CD4-positive, alpha-beta T cell treated with Interleukin-2 at 100 ng/mL for 4 hours (primary cell): ENCODE measurements at places on chromosomes 5 and 9.

GRCh38 chr9:21833090-21833801 lies 30.8 kb downstream of the MTAP start:
- no peak for DNase-seq

GRCh38 chr5:141515141-141515540 lies 26.3 kb downstream of the PCDHGC5 start:
- no peak for DNase-seq

DNA sequence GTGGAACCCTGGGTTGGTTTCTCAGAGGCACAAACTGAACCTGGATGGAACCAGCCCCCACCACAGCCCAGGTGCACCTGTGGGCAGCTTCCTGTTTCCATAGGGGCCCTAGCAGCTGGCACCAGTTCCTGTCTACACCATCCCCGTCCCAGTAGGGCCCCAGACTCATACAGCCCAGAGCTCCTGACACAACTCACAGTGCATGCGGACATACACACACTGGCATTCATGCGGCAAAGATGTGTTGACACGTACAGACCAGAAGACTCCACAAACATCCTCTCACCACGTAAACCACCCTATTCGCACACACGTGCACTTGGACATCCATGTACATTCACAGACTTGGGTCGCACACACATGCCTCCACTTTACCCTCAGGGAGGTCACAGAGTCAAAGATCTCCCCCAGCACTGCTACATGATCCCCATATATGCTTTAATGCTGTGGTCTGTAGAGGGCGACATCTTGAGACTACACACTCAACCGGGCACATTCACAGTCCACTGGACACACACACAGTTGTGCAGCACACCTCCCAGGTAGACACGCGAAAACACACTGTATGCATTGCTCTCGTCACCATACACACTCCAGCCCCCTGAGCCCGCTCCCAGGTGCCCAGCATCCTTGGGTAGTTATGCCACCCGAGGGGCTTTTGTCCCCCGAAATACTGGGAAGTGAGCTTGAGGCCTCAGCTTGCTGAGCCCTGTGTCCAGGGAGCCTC lies 22.4 kb downstream of the CXXC5 start:
- no peak for DNase-seq

GRCh38 chr5:41787265-41787664 lies 83.0 kb downstream of the OXCT1 start:
- DNase-seq, result no peak

DNA sequence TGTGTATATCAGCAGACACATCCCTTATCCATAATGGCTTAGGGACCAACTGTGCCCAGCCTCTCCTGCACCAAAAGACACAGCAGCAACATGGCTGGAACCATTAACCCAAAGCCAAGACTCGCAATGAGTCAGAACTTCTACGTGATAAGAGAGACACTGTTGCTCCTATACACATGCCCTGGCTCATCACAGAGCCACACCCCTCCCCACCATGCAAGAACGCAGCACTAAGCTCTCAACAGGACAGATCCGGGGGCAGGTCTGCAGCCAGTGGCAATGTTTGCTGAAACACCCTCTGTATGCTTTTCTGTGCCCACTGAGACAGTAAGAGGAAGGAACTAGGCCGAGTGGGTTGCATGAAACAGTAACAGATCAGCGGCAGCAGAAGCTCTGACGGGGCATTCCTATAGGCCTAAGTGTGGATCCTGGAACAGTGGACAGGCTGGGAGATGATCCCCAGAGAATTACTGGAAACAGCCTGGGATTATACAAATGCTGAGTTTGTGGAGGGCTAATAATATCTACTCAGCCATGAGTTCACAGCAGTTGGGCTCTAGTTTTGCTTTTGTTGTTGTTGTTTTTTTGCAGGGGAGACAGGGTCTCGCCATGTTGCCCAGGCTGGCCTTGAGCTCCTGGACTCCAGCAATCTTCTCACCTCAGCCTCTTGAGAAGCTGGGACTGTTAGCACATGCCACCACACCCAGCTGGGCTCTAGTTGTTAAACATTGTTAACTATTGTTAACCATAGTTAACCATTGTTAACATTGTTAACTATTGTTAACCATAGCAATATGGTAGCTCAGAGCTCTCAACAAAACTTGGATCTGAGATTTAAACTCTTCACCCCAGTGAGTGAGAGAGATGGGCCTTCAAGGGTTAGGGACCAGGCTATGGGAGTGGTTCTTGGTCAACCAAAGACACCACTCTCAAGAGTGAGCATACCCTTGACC lies 41.0 kb downstream of the B4GALT1 start:
- no peak for DNase-seq

DNA sequence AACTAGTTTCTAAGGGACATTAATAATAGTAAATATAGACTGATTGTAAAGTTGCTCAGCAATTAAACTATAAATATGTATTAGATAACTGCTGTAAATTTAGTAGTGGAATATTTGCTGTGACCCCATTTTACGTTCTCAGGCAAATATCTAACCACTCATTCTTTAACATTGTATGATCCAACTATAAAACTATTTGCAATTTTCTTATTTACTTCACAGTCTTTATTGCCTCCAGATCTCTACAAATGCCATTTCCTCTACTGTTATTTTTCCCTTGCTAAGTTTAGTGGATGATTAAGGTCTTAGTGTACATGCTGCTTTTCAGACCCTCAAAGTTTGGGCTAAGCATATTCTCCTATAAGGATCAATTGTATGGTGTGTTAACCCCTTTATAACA lies 526.2 kb upstream of the ST8SIA4 start:
- DNase-seq, result no peak

DNA sequence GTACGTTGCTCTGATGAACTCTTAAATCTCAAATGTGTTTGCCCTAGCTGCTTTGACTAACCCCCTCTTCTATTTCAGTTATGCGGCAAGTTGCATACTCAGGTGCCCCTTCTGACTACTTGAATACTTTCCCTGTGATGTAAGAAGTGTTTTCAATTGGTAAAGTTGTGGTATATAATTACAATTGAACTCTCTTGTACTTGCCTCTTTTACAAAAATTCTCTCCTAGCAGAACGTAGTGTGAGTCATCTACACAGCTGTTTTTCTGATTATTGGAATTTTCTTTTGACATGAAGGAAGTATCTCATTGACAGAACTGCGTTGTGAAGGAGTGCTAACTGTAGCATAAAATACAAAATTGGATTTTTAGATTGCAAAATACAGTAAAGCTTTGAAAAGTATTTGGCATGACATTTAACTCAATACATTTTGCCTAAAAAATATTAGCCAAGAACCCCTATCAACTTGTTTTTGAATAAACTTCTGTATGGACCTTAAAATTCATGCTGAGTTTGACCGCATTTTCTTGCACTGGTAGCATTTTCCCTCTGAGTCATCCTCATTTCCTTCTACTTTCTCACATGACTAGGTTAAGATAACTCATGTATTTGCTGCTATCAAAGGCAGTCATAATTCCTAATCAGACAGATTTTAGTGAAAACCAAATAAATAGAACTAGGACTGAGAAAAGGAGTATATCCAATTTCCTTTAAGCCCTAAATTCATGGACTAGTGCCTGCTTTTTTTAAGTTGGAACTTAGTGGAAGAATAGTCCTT lies 6.3 kb downstream of the CRHBP start:
- no peak for DNase-seq

DNA sequence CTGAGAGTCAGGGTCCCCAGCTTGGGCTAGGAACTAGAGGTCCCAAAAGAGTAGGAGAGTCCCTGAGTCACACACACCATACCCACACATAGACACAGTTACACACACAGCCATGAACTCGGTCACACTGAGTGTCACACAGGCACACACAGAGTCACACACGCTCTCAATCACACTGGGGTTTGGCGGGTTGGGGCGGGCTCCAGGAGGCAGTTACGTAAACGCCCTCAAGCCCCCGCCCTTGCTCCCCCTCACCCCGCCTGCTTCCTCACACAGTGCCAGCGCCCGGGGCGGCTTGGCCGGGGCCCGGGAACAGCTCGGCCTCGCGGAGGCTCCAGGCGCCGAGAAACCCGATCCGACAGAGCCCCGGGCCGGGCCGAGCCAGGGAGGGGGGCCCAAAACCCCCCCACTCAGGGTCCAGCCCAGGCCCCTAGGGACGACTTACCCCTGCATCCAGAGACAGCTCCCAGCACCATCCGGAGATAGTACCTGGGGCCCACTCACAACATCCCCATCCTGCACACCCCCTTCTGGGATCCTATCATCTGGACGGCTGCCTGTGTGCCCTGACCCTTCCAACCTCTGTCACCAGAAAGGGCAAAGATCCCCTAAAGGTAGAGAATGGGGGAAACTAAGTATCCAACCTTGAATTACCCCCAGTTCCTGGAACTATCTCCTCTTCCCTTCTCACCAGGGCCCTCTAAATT lies 3.5 kb upstream of the CNTFR start:
- DNase-seq, result no peak

DNA sequence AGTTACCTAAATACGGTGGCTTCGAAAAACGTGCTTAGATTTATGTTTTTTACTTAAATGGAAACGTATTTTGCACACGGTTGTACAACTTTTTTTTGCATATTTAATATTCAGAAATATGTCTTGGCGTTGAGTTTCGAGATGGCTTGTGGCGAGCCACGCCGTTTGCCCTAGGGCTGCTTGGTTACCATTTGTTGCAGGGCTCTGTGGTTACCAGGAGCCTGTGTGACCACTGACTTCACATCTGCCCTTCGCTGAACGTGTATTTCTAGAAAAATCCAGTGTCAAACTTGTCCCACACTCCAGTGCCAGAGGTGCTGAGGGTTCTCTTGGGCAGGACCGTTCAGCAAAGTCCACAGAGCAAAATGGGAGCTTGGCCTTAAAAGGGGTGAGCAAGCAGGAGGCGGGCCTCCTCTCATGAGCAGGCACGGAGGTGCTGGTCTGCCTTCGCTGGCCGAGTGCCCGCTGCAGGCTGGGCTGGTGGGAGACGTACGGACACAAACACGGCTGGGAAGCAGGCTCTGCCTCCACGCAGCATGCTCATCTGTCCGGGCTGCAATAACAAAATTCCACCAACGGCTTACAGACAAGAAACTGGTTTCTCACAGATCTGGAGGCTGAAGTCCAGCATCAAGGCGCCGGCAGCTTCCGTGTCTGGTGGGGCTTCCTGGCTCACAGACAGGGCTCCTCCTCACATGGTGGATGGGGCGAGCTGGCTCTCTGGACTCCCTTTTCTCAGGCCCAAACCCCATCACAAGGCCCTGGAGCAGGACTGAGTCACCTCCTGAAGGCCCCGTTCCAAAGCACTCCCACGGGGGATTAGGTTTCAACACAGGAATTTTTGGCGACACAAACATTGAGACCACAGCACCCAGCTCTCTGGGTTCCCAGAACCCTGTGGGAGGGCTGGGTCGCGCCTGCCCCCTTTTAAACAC lies 5.4 kb downstream of the MRPL36 start:
- no peak for DNase-seq

DNA sequence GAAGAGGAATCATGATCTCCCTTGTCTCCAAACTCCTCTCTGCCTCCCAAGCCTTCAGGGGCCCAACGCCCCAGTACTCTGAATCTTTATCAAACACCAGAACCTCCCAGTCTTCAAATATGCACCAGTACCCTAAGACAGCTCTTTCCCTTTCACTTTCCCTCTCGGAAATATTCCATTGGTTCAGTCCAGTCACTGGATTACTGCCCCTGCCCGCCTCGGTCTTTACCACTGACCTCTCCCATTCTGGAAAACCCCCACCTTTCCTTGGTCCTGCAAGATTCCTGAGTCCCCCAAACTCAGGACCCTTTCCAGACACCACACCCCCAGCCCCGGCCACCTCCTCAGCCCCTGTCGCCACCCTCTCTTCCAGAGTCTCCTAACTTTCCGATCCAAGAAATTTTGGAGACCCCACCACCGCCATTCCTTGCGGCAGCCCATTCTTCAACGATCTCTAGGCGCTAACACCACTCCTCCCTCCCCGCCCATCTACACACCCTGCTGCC lies 674 bp downstream of the C5orf15 start:
- DNase-seq, result peak; percentile 16

- DNase-seq, result no peak
Measured at GRCh38 chr9:81492710-81493447, 196.5 kb downstream of the TLE1 start.

- DNase-seq, result no peak
Measured at GRCh38 chr5:16970826-16971225, 34.7 kb upstream of the MYO10 start.

- no peak for DNase-seq
Measured at GRCh38 chr9:91839926-91840465, 110.0 kb downstream of the ROR2 start.

DNA sequence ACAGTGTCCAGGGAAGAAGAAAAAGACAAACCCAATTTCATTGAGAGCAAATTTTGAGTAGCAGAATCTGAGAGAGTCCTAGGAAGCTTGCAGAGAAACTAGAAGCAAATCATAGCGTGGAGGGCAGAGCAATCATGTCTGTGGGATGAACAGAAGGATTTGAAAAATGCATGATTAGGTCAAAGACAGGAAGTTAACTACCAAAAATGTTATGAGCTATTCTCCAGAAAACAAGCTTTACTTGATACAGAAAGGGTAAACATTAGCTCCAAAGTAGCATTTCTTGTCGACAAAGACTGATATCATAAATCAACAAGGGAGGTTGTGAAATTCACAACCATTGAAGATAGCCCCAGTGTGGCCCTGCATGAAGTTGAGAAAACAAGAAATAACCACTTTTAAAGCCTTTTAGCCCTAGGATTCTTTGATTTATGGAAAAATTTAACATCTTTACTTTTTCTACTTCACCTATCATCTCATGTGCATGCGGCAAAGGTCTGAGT lies 97.7 kb upstream of the MEGF10 start:
- DNase-seq, result no peak

DNA sequence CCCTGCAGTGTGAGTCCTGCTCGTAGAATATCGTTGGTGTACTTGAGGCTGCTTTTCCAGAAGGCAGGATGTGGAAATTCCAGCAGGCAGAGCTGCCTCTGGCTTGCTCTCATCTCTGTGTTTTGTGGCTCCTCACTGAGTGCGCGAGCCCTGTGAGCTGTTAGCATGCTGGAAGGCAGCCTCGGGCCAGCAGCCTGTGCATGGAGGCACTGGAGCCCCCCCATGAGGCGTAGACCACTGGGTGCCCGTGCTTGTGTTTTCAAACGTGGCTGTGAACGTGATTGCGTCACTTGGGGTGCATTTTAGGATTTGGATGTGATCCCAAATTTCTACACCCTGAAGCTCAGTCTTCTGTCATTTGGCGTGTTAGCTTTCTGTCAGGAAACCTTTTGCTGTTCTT lies 3.2 kb downstream of the WDR5 start:
- DNase-seq, result no peak

DNA sequence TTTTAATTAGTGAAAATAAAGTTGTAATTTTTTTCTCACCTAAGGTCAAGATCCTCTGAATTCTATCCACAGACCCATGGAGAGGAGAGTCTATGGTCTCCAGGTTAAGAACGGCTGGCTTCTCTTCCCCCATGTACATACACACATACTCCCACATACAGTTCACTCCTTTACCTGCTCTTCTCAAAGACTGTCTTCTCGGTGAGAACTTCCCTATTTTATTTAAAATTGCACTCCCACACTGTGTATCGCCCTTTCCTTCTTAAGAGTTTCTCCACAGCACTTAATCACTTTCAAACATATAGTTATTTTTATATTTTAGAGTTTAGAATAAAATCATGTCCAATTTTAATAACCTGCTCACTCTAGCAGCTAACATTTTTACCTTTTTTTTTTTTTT lies 3.6 kb upstream of the JADE2 start:
- DNase-seq, result no peak

- no peak for DNase-seq
Measured at GRCh38 chr5:140875085-140876065, at the start of gene PCDHA12. TSS of gene PCDHA12 (plus strand) at chr5:140875308. CDS start at chr5:140875473, 165 bp downstream.
